Stimulated activated naive CD8-positive, alpha-beta T cell treated with anti-CD3 and anti-CD28 coated beads, Interleukin-15, Interleukin-2, amounts not matched to agents 100 U/mL and 50 U/mL, for 24 hours (primary cell): ENCODE measurements at places on chromosomes 1 and 21.

- DNase-seq: peak; percentile 21
These were observed 84.8 kb downstream of the KCND3 start for GRCh38 chr1:111904478-111905218.

DNA sequence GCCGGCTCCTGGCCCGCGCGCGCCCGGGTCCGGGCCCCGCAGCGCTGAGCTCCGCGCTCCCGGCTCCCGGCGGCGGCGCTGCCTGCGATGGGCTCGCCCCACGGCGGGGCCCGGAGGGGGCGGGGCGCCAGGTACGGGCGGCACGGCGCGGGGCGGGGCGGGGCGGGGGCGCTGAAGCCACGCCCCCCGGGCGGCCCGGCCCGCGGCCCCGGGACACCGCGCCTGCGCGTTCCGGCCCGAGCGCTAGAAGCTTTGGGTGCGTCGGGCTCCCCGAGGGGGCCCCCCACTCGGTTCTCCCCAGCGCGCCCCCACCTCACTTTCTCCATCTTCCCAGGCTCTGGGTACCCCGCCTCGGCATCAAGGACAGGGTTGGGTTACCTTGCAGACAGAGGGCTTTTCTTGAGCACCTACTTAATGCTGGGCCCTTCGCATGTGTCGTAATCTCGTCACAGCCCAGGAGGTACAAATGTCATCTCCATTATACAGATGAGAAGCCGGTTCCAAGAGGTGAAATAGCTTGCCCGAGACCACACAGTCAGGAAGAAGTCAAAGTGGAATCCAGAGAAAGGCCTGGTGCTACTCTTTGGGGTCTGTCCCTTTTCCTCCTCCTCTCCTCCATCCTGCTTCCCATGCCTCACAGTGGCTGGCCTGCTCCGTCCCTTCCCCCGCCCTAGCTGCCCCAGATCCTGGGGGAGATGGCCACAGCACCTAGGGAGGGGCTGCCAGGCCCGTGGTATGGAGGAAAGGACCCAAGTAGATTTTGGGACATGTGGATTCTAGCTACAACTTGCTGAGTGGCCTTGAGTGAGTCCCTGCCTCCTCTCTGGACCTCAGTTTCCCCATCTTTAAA lies 46.5 kb downstream of the RAP1GAP start:
- DNase-seq: peak; percentile 62

DNA sequence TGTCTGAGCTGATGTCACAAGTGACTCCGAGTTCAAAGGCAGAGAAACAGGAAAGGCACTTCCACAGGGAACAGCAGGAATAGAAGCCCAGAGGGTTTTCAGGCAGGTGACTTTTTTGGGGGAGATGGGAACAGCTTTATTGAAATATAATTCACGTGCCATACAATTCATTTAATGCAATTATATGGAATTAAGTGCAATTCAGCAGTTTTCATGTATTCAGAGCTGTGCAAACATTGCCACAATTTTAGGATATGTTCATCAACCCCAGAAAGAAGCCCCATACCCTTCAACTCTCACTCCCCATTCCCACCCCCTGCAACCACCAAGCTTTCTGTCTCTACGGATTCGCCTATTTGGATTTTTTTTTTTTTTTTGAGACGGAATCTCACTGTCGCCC lies 17.0 kb downstream of the KCNAB2 start:
- DNase-seq: no peak

GRCh38 chr1:89483010-89483756 lies 41.4 kb upstream of the LRRC8B start:
- peak; percentile 83 for DNase-seq

DNA sequence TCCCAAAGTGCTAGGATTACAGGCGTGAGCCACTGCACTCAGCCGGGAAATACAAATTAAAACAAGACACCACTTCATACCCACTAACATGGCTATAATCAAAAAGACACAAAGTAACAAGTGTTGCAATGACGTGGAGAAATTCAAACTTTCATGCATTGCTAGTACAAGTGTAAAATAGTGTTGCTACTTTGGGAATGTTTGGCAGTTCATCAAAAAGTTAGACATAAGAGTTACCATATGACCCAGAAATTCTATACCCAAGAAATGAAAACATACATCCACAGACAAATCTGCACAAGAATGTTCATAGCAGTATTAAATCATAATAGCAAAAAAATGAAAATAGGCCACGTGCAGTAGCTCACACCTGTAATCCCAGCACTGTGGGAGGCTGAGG lies 16.4 kb downstream of the FOXJ3 start:
- DNase-seq: no peak

- DNase-seq: no peak
These were observed at the start of gene C1orf146 for GRCh38 chr1:92217721-92218120. Gene C1orf146, plus strand, starts transcription at chr1:92217915. Its CDS starts 13,506 bp downstream, at chr1:92231421.

DNA sequence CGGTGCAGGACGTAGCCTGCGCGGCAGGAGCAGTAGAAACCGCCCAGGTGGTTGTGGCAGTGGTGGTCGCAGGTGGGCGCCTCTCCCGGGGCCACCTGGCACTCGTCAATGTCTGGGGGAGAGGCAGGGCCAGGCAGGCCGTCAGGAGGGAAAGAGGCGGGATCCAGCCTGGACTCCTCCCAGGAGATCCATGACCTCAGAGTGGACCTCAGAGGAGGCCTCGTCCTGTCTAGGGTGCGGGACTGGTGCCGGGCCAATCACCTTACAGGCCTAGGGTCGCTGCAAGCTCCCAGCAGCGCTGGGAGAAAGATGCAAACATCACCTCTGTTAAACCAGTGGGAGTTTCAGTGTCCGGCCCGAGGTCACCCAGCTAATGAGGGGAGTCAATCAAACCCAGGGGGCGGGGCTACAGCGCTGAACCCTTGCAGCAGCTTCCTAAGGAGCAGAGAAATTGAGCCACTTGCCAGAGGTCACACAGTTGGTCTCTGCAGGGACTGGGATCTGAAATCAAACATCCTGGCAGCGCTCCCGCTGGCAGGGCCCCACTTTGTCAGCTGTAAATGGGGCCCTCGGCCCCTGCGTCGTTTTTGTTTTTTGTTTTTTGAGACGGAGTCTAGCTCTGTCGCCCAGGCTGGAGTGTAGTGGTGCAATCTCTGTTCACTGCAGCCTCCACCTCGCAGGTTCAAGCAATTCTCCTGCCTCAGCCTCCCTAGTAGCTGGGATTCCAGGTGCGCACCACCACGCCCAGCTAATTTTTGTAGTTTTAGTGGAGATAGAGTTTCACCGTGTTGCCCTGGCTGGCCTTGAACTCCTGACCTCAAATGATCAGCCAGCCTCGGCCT lies 1.4 kb downstream of the MASP2 start:
- DNase-seq: no peak

DNA sequence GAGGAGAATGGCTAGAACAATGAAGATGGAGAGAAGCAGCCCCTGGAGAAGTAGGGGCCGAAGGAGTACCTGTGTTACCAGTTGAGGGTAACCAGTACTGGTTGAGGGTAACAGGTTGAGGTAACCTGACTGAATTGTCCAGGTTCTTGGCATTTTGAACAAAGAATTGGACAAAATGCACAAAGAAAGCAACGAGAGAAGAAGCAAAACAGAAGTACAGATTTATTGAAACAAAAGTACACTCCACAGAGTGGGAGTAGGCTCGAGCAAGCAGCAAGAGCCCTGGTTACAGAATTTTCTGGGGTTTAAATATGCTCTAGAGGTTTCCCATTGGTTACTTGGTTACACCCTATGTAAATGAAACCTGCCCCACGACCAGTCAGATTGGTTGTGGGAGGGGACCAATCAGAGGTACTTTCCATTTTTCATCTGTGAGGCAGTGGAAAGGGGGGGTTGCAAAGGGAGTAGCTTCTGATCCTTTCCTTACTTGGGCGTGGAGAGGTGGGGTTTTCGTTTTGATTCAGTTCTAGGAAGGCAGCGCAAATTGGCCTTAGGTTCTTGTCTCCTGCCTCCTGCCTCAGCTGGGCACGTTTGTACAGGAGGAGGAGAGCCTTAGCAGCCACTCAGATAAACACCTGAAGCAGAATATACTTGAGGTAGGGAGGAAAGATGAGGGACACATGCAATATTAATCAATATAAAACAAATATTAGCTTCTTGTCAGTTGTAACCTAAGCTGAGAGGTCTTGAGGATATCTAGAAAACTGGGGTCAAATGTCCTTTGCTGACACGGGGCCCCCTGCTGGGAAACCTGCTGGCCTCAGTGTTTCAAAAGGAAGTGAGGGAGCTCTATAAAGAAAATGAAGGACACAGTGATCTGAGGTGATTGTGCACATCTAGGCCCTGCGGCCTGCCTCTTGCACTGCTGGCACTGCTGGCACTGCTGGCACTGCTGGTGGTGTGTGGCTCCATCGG lies 14.3 kb upstream of the LSM10 start:
- peak; percentile 54 for DNase-seq

DNA sequence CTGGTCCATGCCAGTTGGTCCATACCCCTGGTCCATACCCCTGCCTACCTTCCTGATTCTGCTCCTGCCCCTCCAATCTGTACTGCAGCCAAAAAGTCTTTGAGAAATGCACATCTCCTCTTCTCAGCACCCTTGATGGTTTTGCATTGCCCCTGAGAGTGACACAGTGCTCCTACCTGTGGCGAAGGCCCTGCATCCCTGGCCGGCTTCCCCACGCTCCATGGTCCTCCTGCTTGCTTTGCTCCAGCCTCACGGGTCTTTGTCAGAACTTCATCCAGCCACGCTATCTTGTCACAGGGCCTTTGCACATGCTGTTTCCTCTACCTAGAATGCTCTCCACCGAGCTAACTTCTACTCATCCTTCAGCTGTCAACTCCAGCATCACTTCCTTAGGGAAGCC lies 32.2 kb upstream of the TTC4 start:
- no peak for DNase-seq

DNA sequence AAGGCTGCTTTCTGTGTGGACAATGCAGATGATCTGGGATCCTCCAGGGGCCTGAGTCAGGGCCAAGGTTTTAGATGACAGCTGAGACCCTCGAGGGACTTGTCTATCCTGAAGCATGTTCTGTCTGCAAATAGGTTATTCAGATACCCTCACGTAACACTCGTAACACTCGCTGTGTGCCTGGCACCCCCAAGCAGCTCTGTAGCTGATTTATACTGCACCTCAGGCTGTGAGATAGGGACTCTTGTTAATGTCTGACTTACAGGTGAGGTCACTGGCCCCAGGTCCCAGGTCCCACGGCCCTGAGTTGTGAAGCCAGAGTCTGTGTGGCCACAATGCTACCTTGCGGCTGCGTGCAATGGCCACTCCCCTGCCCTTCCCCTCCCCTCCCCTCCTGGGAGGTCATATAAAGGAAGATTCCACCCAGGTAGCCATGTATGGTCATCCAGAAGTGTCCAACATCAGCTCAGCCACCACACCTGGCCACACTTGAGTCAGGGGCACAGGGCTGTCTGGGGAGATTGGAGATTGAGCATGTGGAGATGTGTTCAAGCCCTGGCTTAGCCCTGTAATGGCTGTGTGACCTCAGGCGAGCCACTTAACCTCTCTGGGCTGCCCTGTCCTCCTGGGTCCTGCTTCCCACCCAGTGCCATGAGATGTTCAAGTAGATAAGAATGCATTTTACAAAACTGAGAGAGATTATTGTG lies 687.7 kb downstream of the MATN1 start:
- no peak for DNase-seq

DNA sequence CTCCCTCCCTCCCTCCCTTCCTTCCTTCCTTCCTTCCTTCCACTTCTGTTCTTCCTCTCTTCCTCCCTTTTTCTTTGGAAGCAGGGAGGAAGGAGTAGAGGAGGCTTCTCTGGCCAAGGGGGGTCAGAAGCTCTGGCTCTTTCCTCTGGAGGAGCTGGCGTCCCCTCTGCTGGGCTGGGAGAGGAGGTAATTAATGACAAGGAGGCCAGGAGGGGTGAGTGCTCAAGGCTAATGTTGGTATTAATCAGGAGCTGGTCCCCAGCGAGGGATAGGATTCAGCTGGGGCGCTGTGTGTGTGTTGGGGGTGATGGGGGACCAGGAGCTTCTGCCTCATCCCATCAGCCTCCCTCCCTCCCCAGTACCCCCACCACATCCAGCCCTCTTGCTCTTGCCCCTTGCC lies 6.2 kb upstream of the PEAR1 start:
- no peak for DNase-seq
